Thoracic aorta (tissue), 2 donors: ENCODE measurements at places on chromosomes 12 and 14. TPM values are rescaled to one million over a fixed set of nuclear protein-coding genes. Genes with fewer than 3 reads are reported as not detected.

GRCh38 chr14:24136684-24137528 lies 912 bp downstream of the PSME1 start:
- DNase-seq, result no peak

- DNase-seq, result no peak
Observed at GRCh38 chr12:125105600-125105999, 40.4 kb downstream of the AACS start.

- DNase-seq, result no peak
Observed at GRCh38 chr12:10136637-10137205, 6.7 kb upstream of the CLEC7A start.

GRCh38 chr12:5777451-5777850 lies 167.6 kb downstream of the ANO2 start:
- no peak for DNase-seq

Gene TDRD9
- 12.0 TPM for total RNA-seq

DNA sequence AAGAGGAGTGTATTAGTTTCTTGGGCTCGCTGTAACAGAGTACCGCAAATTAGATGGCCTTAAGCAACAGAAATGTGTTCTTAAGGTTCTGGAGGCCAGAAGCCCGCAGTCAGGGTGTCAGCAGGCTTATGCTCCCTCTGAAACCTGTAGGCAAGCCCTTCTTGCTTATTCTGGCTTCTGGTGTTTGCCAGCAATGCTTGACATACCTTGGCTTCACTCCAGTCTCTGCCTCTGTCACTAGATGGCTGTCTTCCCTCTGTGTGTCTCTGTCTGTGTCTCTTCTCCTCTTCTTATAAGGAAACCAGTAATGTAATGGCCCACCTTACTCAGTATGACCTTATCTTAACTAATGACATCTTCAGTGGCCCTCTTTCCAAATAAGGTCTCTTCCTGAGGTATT lies 85.1 kb downstream of the DERA start:
- no peak for DNase-seq

Gene MANSC4
- not detected for total RNA-seq
